ENCODE measurements at places on chromosomes 3 and 15.
A peak's percentile ranks its signal among the peaks of the same experiment; 100 is the strongest.

DNA sequence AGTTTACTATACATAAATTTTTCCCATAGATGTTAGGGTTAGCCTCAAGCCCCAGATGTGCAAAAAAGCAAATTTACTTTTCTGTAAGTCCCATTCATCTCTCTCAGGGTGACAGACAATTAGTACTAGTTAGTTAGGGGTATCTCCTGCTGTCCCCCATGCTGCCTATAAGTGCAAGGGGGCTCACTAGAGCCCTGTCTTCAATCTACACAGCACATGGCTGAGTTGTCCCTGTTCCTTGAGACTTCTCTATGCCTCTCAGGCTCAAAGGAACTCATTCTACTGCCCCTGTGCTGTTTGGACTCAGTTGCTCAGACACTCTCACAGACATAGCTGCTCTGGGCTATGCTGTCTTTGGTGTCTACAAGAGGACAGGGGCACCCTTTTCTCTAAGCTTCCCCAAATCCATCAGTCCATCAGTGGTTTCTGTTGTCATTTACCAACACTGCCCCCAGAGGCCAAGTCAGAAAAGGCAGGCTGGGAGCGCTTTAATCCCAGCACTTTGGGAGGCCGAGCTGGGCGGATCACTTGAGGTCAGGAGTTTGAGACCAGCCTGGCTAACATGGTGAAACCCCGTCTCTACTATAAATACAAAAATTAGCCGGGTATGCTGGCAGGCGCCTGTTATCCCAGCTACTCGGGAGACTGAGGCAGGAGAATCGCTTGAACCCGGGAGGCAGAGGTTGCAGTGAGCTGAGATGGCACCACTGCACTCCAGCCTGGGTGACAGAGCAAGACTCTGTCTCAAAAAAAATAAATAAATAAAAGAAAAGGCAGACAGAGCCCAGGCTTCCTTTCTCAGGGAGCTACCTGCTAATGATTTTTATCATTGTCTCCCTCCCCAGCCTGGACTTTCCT lies 31.4 kb upstream of the PRTG start:
- no peaks in the 10 kb centered on the region for H3K4me1 ChIP-seq
- DNase-seq: peak; percentile 93
- no peaks in the 10 kb centered on the region for H3K36me3 ChIP-seq
- peak overlapping the region; percentile 69 for H3K27ac ChIP-seq
- no peak overlapping the region for H3K4me3 ChIP-seq

DNA sequence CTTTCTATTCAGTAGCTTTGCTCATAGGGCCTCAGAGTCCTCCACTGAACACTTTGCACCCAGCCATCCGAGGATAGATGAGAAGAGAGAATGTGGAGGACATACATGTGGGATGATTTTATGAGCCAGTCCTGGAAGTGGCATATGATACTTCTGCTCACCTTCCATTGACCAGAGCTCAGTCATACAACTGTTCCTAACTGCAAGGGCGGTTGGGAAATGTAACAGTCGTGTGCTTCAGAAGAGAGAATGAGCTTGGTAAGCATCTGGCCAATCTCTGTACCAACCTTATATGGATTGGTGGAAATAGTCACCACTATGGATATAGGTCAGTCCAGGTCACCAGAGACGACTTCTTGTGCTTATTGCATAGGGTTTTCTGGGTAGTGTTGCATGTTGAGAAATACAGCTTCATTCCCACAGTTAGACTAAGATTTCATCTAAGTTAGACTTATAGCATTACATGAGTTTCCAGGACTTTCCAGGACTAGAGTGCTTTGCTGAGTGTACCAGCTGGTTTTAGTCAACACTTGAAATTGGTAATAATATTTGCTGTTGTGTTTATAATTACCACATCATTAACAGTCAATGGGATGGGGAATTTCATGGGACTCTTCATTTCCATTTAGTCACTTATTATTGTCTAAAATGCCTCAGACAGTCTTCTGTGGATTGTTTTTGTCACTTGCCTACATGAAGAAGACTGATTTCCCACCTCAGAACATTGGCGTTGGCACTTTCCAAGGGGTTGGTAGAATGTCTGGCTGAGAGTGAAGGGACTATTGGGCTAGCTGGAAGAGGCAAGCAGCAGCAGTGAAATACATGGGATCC lies 214.5 kb upstream of the ROPN1 start:
- no peaks in the 10 kb centered on the region for H3K36me3 ChIP-seq
- H3K4me1 ChIP-seq: peaks cover 4% of the 10 kb centered on the region
- H3K27me3 ChIP-seq: no peaks in the 10 kb centered on the region
- H3K4me3 ChIP-seq: no peak overlapping the region
- no peak for DNase-seq

GRCh38 chr3:137987723-137988122 lies 22.2 kb upstream of the CLDN18 start:
- no peak overlapping the region for H3K4me3 ChIP-seq
- no peak for DNase-seq
- H3K27ac ChIP-seq: no peak overlapping the region
- no peaks in the 10 kb centered on the region for H3K36me3 ChIP-seq

DNA sequence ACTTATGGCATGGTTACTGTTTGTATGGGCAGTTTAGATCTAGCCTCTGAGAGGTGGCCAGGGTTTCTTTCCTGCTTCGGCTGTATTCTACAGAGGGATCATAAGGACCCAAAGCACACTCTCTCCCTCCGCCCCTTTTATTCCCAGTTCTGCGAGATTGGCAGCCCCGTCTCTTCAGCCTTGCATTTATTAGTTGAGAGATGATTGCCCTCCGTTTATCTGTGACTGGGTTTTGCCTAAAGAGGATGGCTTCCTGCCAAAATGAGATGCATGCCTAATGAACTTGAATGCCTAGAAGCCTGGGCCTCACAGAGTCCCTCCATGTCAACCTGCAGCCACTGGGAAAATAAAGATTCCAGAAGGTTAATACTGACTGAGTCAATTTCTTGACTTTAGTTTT lies 97.1 kb upstream of the CHL1 start:
- DNase-seq: no peak
- no peaks in the 10 kb centered on the region for H3K36me3 ChIP-seq

DNA sequence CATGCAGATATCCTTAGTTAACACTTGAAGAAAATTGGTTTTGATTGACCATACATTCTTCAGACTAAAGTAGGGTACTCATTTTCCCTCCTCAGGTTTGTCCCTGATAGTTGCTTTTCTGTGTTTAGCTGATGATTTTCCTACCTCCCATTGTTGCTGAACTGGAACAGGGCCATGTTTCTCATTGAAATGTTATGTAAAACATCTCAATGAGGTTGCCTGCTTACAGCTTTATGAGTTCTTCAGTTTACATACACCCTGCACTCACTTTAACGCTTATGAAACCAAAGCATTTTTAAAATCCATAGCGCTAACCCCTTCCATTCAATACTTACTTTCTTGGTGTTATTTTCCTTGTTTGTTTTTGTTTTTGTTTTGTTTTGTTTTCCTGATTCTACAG lies 61.9 kb downstream of the HMG20A start:
- H3K27ac ChIP-seq: no peak overlapping the region
- H3K4me1 ChIP-seq: no peaks in the 10 kb centered on the region
- DNase-seq: no peak
- H3K36me3 ChIP-seq: peaks cover 60% of the 10 kb centered on the region

DNA sequence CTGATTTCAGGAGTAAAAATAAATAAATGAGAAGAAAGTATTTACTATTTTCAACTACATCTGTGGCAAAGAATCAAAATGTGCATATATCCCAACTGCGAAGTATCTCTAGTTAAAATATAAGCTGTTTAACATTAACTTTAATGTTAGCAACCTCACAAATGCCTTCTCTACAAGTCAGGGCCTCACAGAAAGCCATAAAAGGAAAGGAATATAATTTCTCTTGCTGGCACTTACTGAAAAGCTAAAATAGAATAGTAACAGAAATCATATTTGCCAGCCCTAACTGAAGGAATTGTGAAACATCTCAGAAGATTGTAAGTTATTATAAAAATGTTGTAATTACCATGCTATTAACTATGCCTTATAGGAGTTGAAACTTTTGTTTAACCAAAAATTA lies 65.1 kb upstream of the MBNL1 start:
- no peak for DNase-seq
- H3K27me3 ChIP-seq: peaks cover 38% of the 10 kb centered on the region
- peaks cover 12% of the 10 kb centered on the region for H3K4me1 ChIP-seq
- H3K36me3 ChIP-seq: no peaks in the 10 kb centered on the region
- H3K4me3 ChIP-seq: no peak overlapping the region
- no peak overlapping the region for H3K27ac ChIP-seq

DNA sequence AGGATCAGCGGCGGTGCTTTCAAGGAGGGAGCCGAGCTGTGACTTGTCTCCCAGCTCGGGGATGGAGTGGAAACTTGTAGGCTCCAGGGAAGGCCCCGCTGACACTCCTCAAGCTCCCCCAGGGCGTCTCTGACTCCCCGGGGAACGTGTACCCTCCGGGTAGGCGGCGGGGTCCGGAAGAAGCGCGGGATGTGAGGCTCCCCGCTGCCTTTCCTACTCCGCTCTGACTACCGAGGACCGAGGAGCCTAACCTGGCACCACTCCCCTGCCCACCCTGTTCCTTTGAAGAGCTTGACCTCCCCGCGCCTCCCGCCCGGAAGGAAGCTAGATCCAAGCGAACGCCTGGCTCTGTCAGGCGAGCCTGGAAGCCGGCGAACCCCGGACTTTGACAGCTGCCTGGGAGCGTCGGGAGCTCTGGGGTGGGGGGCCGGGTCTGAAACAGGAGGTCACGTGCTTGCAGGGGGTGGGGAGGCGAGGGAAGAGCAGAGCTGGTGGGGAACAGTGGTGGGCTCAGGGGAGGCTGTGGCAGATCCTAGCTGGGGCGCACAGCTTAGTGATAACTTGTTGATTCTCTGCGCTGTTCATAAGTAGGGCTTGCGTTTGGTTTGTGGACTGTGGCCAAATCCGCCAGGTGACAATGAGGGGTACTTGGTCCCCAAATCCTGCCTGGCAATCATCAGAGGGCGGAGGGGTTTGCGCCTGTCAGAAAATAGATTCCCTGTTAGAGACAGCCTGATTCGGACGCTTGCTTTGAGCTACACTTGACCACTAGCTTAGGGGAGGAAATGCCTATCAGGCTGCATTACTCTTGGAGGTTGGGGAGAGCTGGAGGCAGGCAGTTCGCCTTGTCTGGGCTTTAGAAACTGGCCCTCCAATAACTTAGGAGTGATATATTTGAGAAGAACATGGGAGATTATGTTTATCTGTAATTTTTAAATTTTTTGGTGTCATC lies 1.2 kb downstream of the CLSTN2 start:
- H3K36me3 ChIP-seq: no peaks in the 10 kb centered on the region
- H3K4me1 ChIP-seq: no peaks in the 10 kb centered on the region
- H3K4me3 ChIP-seq: peak overlapping the region; percentile 80
- H3K27me3 ChIP-seq: peaks cover 57% of the 10 kb centered on the region
- H3K27ac ChIP-seq: no peak overlapping the region

DNA sequence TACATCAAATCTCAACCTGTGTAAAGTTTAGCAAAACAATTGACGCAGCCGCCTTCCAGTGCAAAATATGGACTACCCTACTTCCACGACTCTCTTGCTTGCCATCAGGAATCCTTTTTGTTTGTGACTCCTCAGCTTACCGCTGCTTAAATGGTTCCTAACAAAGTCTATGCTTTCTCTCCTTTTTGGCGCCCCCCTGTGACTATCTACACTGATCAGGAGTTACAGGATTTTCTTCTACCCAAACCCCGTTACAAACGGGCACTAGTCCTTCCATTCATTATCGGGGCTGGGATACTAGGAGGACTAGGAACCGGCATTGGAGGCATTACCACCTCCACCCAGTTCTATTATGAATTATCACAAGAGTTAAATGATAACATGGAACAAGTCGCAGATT lies 184.0 kb downstream of the IGSF11 start:
- H3K27me3 ChIP-seq: no peaks in the 10 kb centered on the region
- H3K27ac ChIP-seq: no peak overlapping the region
- H3K4me3 ChIP-seq: no peak overlapping the region
- peak; percentile 54 for DNase-seq

- H3K36me3 ChIP-seq: peaks cover 40% of the 10 kb centered on the region
- no peaks in the 10 kb centered on the region for H3K27me3 ChIP-seq
- DNase-seq: peak; percentile 80
- H3K27ac ChIP-seq: no peak overlapping the region
- no peaks in the 10 kb centered on the region for H3K4me1 ChIP-seq
- no peak overlapping the region for H3K4me3 ChIP-seq
Observed at GRCh38 chr3:183064475-183064874, 34.8 kb downstream of the MCCC1 start.

- DNase-seq: no peak
- peak overlapping the region; percentile 6 for H3K27ac ChIP-seq
- no peaks in the 10 kb centered on the region for H3K36me3 ChIP-seq
- no peaks in the 10 kb centered on the region for H3K27me3 ChIP-seq
Observed at GRCh38 chr3:105837143-105837740, 31.6 kb downstream of the CBLB start.

DNA sequence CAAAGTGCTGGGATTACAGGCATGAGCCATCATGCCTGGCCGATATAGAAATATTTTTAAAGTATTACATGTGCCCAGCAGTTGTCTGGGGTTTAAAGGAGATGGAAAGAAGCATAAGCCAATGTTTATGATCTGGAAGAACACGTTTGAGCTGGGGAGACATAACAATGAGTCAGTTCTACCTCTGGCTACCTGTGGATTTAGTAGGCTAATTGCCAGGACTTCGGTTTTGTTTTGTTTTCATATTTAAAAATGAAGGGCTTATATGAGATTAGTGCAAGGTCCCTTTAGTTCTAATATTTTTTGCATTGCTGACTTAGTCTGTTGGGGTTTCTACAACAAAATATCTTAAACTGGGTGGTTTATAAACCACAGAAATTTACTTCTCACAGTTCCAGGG lies 22.9 kb upstream of the TNFSF10 start:
- no peaks in the 10 kb centered on the region for H3K4me1 ChIP-seq
- H3K27ac ChIP-seq: no peak overlapping the region
- no peaks in the 10 kb centered on the region for H3K27me3 ChIP-seq

- H3K4me3 ChIP-seq: no peak overlapping the region
- DNase-seq: peak; percentile 68
- H3K27ac ChIP-seq: no peak overlapping the region
- H3K36me3 ChIP-seq: no peaks in the 10 kb centered on the region
- H3K27me3 ChIP-seq: no peaks in the 10 kb centered on the region
Observed at GRCh38 chr3:57939775-57940174, 68.4 kb upstream of the FLNB start.

DNA sequence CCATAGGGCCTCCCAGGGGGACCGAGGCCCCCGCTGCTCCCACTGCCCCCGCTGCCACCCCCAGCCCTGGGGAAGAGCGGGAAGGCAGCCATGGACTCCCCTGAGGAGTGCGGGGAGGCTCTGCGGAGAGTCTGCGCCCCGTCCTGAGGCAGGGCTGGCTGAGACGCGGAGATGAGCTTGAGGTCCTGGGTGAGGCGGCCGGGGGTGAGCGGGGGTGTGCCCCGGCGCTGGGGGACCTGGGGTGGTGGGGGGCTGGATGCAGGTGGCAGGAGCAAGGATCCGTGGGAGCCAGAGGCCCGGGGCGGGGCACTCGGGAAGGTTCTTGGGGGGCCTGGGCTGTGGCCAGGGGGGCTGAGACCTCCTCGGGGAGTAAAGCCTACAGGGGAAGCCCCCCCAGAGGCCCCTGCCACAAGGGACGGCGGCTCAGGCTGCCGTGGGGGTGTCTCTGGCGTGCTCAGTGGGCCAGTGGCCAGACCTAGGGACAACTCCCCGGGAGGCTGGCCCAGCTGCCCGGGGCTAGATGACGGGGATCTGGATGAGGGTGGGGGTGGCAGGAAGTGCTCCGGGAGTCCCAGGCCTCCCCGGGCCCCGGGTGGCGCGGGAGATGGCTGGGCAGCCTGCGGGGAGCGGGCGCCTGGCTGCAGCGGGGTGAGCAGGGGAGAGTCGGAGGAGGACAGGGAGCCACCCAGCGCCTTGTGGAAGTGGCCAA lies 45.9 kb downstream of the HCN4 start:
- H3K27ac ChIP-seq: no peak overlapping the region
- no peaks in the 10 kb centered on the region for H3K36me3 ChIP-seq
- DNase-seq: peak; percentile 20
- no peak overlapping the region for H3K4me3 ChIP-seq
- no peaks in the 10 kb centered on the region for H3K4me1 ChIP-seq
